ENCODE measurements at places on chromosomes 11 and 22.

DNA sequence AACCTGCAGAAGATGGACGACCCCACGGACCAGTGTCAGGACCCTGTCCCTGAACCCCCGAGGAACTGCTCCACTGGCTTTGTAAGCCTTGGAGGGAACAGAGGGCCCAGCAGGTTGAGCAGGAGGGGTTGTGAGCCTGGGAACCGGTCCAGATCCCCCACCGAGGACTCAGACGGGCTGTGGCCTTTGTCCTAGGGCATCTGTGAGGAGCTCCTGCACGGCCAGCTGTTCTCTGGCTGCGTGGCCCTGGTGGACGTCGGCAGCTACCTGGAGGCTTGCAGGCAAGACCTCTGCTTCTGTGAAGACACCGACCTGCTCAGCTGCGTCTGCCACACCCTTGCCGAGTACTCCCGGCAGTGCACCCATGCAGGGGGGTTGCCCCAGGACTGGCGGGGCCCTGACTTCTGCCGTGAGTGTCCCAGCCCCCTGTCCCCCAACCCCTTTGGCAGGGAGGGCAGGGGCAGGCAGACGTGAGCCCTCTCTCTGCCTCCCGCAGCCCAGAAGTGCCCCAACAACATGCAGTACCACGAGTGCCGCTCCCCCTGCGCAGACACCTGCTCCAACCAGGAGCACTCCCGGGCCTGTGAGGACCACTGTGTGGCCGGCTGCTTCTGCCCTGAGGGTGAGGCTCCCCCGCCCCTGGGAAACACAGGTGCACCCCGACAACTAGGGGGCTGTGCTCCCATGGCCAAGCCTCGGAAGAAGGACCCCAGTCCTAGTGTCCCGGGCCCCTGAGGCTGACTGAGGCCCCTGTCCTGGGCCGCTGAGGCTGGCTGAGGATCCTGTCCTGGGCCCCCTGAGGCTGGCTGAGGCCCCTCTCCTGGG is 6.4 kb downstream of the MUC5AC start:
- DNase-seq: no peak

DNA sequence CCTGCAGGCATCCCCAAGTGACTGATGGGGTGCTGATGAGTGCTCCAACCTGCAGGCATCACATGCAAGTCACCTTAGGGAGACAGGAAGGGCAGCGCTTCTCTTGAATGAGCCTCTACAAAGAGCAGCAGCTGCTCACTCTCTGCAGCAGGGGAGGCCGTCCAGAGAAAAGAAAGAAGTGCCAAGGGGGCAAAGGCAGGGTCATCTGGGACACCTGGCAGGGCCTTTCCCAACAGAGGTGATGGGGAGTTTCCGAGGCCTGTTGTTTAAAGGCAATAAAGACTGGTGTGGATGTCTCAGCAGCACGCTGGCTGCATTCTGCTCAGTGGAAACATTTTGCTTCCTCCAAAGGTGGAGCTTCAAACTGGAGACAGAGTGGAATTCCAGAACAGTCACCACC is 113.7 kb downstream of the ETS1 start:
- DNase-seq: no peak

GRCh38 chr11:75792997-75793800 is 21.8 kb upstream of the UVRAG start:
- DNase-seq: no peak

- no peak for DNase-seq
Observed at GRCh38 chr11:83319346-83319745, 33.2 kb upstream of the CCDC90B start.

DNA sequence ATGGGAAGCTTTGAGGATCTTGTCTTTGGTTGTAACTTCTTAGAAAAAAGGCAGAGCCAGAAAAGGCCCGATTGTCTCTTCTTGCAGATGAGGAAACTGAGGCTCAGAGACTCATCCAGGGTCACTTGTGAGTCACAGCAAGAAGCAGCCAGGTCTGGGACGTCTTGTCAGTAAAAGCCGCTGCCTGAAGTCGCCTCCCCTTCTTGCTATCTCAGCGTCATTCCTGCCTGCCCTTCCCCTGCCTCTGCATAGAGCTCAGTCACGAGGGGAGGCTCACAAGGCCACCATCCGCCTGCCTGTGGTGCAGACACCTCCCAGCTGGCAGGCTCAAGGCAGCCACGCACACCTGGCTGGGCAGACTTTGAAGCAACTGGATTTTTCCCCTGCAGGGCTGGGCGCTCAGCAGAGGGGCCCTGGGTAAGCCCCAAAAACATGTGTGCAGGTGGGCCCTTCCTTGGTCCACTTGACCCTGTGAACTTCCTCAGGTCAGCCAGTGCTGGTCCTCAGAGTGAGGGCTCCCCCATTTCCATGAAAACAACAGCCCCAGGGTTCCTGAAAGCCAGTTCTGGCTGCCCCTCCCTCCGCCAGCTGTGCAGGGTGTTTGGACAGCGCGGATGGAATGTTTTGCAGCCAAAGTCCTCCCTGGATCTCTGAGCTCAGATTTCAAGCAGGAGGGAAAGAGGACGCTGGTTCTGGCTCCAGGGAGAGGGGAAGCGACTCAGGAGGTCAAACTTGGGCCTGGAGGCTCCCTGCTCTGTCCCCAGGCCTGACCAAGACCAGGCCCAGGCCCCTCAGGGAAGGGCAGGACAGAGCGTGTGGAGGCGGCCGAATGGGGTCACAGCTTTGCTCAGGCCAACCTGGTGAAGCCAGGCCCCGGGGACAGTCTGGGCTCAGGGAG is 6.0 kb upstream of the RAB3IL1 start:
- DNase-seq: no peak

DNA sequence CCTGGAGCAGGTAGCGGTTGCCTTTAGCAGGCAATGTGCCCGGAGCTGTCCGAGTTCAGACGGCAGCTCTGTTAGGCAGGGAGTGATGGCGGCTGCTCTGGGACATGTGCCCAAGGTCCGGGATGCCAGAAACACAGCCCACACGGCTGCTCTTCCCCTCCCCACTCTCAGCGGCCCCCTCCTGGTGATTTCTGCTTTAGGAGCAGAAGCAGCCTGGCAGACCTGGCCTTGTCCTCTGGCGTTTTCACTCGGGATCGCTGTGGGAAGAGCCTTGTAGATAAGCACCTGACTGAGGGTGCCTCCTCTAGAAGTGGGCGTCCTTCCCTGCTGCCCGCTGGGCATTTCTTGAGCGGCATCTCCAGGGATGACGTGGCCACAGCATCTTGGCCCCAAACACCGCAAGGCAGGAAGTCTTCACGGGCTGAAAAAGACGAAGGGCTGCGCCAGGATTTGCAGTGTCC is 392.2 kb downstream of the TBC1D22A start:
- no peak for DNase-seq

GRCh38 chr11:75919525-75919924 is 104.5 kb downstream of the UVRAG start:
- no peak for DNase-seq

DNA sequence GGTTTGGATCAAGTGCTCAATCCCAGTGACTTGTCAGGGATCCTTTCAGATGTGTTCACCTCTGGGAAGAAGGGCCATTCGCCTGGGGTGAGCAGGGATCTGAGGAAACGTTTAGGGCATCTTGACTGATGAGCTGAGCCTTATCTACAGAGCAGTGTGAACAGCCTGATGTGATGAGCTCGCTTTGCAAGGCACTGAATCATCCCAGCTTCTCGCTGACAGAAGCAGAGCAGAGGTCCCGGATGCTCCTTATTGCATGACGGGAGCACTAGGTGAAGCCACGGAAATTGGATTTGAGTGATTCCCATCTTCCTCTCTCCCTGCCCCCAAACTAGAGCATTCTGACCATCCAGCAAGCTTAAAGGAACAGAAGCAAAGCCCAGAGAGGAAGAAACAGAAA is 46.5 kb downstream of the SEZ6L start:
- no peak for DNase-seq

DNA sequence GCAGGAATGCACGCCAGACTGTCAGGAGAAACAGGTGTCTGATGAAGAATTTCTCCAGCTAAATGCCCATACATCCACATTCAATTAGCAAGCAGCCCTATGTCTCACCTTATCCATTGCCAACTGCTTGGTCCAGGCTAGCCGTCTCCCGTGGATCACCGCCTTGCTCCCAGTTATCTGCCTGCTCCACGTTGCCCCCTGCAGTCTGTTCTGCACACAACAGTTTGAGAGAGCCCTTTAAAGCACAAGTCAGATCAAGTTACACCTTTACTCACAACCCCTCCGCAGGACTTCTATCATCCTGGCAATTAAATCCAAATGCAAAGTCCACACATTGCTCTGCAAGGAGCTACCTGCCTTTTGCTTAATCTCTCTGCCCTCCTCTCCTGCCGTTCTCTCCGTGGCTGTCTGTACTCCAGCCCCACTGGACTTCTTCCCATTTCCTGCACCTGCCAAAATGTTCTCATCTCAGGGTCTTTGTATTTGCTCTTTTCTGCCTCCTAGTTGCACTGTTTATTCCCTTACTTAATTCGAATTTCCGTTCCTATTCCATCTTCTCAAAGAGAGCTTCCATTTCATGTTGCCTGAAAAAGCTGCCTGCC is 185.3 kb upstream of the LARGE1 start:
- DNase-seq: peak; percentile 48
